ENCODE measurements at places on chromosomes 5 and 9.

DNA sequence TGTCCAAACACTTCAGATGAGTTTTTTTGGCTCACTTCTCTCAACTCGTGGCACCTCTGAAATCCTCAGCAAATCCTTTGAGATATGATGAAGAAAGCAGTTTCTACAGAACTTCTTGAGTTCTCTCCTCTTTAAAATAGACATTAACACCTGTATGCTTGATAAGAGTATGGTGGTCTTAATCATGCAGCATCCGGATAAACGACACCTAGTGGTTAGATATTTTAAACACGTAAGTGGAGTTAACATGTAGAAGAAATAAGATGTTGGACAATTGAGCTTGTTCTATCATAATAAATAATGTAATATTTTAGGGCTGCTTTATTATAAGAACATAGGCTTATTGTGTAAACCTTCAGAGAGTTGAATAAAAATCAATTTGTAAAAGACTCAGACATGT is 324.8 kb downstream of the CYLC2 start:
- DNase-seq, result no peak

GRCh38 chr5:132321109-132321721 is 27.0 kb downstream of the SLC22A4 start:
- no peak for DNase-seq

DNA sequence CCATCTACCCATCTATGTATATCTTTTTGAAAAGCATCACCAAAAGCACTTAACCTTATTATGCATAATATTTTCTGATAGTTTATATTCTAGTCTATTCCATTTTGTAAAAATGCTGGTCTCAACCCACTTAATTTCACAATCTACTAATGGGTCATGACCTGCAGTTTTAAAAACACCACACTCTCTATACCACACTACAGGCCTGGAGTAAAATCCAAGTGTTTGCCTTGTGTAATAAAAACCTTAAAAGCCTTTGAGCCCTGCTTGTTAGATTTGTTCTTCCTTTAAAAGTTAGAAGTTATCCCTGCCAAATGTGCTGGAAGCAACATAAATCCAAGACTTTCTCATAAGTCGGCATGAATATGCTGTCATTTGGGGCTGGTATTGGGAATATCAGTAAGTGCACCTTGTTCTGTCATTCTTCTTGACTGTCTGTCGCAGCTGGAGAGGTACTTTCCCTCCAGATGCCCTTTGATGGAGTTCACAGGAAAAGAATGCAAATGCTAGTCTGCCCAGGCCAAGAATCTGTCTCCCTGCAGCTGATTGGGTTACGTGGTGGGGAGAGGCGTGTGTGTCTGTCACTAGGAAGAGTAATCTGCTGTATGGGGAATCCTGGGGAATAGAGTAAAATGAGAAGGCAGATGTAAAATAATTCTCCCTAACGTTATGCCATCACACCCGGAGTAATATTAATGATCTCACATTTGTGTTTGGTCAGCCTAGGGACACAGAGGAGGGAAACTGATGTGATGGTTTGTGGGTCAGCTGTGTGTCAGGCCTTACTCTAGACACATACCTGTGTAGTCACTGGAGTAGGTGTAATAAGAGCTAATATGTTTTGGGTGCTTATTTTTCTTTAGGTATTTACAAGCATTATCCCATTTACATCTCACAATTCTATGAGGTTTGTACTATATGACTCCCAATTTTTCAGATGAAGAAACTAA is 79.4 kb downstream of the ZNF366 start:
- no peak for DNase-seq

DNA sequence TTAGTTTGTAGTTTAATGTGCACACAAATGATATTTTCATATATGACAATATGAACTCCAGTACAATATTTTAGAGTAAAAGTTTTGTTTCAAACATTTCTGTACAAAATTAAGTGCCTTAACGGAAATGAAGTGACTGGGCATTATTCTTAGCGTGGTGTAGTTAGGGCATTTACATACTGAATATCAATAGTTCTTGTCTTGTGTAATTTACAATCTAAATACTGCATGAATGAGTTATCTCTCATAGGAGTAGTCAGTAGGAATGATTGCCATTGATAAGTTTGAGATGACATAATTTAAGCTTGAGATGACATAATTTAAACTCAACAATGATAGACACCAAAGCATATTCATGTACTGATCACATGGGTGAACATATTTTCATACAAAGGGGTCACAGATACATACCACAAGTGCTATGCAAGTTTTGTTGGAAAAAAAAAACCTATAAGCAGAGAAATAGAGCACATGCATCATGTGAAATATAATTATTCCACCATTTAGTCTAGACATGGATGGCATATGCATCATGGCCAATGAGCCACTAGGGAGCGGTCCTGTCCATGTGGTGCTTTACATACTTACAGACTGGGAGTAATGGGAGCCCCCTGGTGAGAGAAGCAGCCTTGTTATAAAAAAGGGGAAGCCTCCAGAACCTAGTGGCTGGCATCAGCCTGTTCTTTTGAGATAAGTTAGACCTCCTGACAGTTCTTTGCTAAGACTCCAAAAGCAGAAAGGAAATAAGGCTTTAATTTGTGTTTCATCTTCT is 1523.9 kb downstream of the MAT2B start:
- DNase-seq, result peak; percentile 0

DNA sequence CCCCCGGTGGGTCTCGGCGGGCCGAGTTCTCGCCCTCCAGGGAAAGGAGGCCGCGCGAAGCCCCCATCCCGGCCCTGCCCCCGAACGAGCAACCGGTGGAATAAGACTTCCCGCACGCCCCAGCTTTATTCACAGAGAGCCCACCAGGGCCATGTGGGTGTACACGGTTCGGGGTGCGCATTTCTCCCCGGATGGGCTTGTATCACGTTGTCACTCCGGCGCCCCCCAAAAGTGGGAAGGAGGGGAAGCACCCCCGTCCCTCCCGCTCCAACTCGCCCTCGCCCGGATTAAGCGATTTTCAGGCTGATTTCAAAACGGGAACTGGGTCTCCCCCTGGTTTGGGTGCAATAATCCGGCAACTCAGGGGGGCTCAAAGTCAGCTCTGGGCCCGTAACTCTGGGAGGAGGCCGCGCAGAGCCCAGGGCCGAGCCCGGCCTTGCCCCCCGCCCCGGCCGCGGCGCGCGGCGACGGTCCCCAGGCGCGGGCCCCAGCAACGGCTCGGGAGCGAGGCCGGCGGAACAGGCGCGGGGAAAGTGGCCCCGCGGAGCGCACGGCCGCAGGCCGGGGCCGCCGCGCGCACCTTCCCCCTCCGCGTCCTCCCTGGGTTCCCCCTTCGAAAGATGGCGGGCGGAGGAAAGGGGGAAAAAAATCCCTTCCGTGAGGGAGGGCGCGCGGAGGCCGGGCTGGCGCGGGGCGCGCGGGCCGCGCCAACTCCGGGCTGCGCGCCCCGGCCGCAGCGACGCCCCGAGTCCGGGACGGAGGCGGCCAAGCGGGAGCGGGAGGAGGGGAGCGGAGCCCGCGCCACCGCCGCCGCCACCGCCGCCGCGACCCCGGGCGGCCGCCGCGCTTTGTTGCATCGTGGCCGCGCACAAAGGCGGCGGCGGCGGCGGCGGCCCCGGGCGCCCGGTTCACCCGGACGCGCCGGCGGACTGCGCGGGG is 644 bp downstream of the BRD3 start:
- no peak for DNase-seq

DNA sequence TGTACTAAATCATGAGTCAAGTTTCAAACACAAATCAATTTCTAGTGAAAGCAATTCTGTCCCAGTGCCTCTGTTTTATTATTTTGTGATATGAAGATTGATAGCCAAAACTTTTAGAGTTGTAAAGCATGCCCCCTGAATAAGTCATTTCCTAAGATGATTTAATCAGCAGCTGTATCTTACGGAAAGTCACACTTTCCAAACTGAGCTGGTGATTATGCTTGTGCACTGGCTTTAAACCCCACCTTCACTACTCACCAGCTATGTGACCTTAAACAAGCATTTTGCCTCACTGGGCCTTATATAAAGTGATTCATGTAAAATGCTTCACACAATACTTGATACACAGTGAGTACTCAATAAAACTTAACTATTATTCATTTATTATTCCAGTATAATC is 78.1 kb downstream of the EDIL3 start:
- DNase-seq, result no peak

- no peak for DNase-seq
Measured at GRCh38 chr9:99513441-99514112, 291.5 kb downstream of the SEC61B start.

- no peak for DNase-seq
Measured at GRCh38 chr5:36611520-36612274, 5.3 kb downstream of the SLC1A3 start.

DNA sequence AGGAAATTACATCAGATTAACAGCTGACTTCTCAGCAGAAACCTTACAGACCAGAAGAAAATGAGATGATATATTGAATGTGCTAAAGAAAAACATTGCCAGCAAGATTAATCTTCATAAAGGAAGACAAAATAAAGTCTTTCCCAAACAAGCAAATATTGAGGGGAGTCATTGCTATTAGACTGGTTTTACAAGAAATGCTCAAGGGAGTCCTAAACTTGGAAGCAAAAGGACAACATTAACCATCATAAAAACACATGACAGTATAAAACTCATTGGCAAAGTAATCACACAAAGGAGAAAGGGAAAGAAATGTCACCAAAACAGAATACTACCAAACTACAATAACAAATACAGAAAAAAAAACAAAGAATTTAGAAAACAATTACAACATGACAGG is 101.7 kb downstream of the FBXL17 start:
- no peak for DNase-seq

DNA sequence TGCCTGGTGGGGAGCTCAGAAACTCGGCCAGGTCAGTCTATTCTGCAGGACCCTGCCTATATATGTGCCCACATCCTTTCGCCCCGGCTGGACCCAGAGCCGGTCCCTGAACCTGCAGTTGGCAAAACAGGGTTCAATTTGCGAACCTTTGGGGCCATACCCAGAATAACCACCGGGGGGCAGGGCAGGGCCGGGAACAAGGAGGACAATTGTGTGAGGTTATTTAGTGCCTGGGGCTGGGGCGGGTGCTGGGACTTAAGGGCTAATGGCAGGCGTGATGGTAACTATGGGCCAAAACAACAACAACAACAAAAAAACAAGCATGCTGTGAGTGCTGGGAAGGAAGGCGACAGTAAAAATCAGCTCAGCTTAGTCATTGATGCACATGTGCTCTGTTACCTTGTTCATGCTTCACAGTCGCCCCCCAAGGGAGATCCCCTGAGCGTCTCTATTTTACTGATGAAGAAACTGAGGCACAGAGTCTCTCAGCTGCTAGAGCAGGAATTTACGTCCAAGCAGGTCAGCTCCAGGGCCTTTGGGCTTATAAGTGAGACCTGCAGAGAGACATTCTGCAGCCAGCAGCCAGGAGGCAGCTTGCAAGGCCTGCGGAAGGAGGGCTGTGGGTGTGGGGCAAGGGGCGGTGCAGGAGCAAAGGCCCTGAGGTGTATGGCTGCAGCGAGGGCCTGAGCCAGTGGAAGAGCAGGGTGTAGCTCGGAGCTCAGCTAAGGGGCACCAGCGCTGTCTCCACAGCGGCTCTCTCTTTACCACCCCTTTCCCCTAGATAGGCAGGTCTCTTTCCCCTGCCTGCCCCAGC is 106.0 kb downstream of the PHF2 start:
- DNase-seq, result no peak

DNA sequence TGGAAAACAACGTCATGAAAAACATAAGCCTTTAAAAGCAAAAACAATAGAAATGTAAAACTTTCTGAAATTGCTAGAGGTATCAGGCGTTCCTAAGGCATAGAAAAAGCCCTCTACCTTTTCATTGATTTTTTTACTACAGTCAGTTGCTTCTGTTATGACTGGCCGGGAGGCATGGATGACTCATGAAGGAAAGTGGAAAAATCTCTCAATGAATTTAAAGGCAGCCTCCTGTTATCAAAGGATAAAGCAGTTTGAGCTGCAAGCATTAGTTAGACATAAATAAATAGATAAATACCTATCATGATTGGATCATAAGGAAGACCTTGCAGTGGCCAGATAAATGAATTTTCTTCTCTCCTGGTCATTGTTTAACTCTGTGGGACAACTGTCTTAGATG is 281.6 kb downstream of the MAST4 start:
- DNase-seq, result no peak

DNA sequence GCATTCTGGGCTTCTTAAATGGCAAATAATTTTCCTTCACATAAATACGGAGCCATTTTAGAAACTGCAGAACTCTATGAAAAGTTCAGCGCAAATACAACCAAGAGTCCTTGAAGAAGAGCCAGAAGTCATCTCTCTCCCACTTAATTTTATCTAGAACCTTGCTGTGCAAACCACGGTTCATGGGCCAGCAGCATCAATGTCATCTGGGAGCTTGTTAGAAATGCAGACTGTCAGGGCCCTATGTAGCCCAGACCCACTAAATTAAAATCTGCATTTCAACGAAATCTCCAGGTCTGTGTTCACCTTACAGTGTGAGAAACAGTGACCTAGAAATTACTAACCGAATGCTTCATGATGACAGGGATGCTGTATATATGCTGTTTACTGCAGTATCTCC is 12.2 kb downstream of the EFNA5 start:
- DNase-seq, result no peak

GRCh38 chr5:14269395-14269794 is 126.3 kb downstream of the TRIO start:
- DNase-seq, result no peak

GRCh38 chr9:138060365-138060764 is 182.8 kb downstream of the CACNA1B start:
- no peak for DNase-seq

GRCh38 chr5:3105581-3105980 is 354.1 kb upstream of the IRX2 start:
- DNase-seq, result no peak

DNA sequence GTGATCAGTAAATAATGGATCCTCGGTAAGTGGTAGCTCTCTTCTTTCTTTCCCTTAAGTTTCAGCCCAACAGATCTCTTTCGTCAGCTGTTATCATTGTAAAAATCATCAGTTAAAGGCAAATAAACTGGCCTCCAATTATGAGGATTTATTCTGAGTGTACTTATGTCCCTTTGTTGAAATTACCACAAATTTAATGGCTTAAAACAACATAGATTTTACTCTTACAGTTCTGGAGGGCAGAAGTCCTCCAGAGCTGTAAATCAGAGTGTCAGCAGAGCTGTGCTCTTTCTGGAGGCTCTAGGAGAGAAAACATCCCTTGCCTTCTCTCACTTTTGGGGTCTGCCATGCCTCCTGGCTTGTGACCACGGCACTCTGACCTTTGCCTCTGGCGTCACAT is 104.6 kb downstream of the INSYN2B start:
- no peak for DNase-seq

- DNase-seq, result no peak
Measured at GRCh38 chr5:166594567-166594966, 1696.9 kb upstream of the WWC1 start.

- DNase-seq, result no peak
Measured at GRCh38 chr9:129040113-129040643, 3.8 kb downstream of the MIGA2 start.
